Aorta (tissue), 5 donors: ENCODE measurements at places on chromosomes 2 and 18. TPM values are rescaled to one million over a fixed set of nuclear protein-coding genes. Genes with fewer than 3 reads are reported as not detected.

GPR155 gene
- 6.8 TPM for total RNA-seq

DNA sequence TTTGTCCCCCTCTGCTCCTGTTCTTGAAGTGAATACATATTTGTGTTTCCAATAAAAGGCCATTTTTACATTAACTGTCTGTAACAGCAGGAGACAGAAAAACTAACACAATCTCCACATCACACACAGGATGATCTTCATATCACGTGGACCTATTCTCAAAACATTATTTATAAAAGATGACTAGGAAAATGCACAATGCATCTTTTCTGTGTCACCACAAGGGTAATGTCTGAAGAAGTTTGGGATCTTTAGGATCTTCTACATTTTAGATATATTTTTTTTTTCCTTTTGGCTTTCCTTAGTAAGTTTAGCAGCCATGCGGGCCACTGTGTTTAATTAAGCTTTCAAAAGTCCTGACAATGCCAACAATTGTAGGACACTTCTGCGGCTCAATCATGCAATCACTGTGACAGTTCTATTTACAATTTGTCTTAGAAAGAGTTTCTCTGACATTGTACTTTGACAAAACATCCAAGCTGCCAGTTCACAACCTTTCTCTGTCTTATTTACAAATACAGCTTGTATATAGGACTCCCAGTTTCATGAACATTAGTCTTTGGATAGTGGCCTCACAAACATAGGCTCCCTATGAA lies 12.3 kb downstream of the BCL11A start:
- no peaks in the 10 kb centered on the region for H3K36me3 ChIP-seq
- H3K27me3 ChIP-seq = no peaks in the 10 kb centered on the region
- no peak overlapping the region for H3K4me3 ChIP-seq
- H3K4me1 ChIP-seq = no peaks in the 10 kb centered on the region

CFAP65 gene
- not detected for total RNA-seq

DNA sequence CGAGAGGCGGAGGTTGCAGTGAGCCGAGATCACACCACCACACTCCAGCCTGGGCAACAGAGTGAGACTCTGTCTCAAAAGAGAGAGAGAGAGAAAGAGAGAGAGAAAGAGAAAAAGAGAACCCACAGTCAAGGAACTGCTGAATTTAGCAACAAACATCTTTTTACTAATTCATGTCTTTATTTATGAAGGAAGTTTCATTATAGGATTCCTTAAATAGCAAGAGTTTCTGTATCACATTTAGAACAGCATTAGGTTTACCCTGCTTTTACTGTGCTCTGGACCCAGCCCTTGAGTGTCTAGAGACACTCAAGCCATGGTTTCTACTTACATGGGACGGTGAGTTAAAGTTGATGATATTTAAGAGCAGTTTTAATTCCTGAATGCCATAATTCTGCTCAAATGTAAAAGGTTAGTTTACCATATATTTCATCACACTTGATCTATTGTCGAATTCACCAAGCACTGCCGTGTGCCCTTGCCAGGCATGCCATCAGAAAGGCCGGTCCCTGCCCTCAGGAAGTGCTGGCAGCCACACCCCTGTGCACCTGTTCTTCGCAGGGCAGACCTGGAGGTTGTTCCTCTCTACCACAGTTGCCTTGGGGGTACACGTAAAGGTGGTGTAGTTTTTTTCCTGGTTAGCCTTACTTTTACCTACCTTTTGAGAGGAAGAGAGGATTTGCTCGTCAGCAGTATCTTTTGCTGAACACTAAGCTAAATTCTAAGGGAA lies 153.3 kb downstream of the LDLRAD4 start:
- no peak overlapping the region for H3K27ac ChIP-seq
- H3K4me3 ChIP-seq = no peak overlapping the region
- no peak for DNase-seq

DNA sequence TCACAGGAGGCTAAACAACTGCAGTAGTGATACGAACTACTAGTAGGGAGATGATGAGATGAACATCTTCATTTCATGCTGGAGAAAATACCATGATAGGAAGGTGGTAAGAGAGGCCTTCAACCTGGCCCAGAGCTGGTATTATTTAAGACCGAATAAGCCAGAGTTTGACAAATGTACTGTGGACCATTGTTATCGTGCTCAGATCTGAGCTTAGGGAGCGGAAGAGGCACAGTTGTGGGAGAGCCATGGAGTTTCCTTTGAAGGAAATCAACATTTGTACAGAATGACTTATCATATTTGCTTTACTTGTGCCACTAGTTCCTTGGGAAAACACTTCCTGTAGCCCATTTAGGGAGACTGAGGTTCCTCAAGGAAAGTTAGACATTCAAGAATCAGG lies 260.6 kb upstream of the TNP1 start:
- H3K36me3 ChIP-seq = no peaks in the 10 kb centered on the region
- H3K27me3 ChIP-seq = no peaks in the 10 kb centered on the region
- H3K4me1 ChIP-seq = no peaks in the 10 kb centered on the region
- no peak for DNase-seq
- no peak overlapping the region for H3K27ac ChIP-seq

DNA sequence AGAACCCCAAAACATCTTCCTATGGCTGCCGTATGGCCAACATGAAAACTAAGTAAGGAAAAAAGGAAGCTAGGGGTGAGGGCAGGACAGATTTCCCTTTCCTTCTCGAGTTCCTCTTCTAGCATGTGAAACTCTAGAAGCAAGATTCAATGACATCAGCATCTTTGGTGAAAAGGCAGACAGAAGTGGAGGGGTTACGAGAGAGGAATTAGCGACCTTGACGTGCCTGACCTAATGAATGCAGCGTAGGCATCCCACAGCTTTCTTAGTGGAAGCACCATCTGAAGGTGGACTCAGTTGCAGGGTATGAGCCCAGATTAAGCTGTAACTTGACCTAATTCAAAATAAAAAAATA lies 47.9 kb upstream of the PELI1 start:
- no peaks in the 10 kb centered on the region for H3K27me3 ChIP-seq
- H3K4me3 ChIP-seq = no peak overlapping the region

UPP2 gene
- not detected for total RNA-seq

DNA sequence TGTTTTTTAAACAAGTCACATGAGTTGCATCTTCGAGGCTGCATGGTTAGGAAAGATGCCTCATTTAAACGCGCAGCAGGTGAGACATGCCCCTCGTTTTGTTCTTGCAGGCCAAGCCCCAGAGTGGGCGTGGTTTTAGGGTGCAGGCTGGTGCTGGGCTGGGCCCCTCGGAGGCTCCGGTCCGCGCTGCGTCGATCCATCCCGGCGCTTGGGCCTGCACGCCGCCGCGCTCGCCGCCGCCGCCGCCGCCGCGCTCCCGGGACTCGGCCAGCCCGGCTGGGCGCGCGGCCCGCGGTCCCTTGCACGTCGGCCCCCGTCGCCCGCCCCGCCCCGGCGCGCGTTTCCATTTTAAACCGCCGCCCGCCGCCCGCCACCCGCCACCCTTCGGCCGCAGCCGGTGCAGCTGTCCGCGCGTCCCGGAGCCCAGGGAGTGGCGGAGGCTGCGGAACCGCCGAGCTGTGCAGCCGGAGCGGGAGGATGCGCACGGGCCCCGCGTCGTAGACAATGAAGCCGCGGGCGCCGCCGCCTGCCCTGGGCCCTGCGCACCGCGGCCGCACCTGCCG lies 175.5 kb downstream of the AGAP1 start:
- H3K27ac ChIP-seq = no peak overlapping the region
- peak overlapping the region; percentile 98 for H3K4me3 ChIP-seq
- no peaks in the 10 kb centered on the region for H3K4me1 ChIP-seq
- no peaks in the 10 kb centered on the region for H3K36me3 ChIP-seq
- no peaks in the 10 kb centered on the region for H3K27me3 ChIP-seq
- peak; percentile 69 for DNase-seq

GPR17 gene
- total RNA-seq = not detected

GRCh38 chr18:6876641-6877041 lies 147.1 kb downstream of the ARHGAP28 start:
- no peaks in the 10 kb centered on the region for H3K27me3 ChIP-seq
- no peak overlapping the region for H3K4me3 ChIP-seq
- no peak for DNase-seq
- no peak overlapping the region for H3K27ac ChIP-seq
- no peaks in the 10 kb centered on the region for H3K4me1 ChIP-seq
